CD4-positive, alpha-beta T cell treated with Interferon alpha-2 for 1 hour (primary cell): ENCODE measurements at places on chromosomes 5 and 9.

GRCh38 chr9:15357050-15357653 is 50.1 kb upstream of the TTC39B start:
- peak; percentile 55 for DNase-seq

- no peak for DNase-seq
Observed at GRCh38 chr5:72821776-72822175, 5.3 kb downstream of the TNPO1 start.

GRCh38 chr5:61854531-61854930 is 451.5 kb upstream of the KIF2A start:
- DNase-seq = no peak

DNA sequence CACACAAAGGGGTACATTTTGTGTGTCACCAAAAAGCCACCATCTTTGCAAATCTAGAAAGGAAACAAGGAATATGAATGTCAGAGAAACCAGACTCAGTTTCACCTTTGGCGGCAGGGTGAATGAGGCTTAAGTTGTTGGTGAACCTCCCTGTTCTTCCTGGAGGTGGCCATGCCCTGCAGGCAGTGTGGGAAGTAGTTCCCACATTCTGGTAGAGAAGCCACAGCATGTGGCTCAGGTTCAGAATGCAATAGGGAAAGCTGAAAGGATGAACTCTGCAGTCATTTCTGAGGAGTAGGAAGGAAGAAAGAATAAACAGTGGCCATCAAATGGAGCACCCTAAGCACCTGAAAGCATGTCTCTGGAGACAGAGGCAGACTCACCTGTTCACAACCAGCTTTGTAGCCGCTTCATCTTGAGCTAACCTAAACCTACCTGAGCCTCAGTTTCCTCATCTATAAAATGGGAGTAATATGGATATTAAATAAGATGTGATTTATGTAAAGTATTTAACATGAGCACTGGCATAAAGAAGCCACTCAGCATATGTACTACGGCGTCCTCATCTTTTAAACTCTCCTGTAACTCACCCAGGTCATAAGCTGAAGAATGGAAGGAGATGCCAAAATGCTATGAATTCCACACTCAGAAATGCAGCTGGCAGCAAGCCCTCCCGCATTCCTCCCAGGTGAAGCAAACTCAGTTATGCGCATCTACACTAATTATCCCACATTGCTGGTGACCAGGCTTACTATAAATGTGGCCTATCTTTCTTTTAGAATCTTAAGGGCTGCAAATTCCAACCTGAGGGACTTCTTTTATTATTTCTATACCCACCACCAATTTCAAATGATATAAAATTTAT is 86.0 kb downstream of the ZNF608 start:
- DNase-seq = no peak

DNA sequence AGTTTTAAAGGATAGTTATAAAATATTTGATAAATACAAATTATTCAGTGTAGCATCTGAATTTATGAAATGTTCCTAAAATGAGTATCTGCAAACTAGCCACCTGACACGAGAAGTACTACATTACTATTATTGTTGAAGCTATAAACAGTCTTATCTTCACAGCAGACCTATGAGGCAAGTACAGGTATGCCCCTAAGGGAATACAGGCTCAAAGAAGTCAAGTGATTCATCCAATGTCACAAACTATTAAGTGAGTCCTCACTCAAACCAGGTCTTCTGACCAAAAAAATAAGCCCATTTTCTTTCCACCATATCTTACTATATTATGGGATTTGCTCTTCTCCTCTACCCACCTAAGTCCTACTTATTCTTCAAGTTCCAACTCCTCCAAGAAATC is 28.7 kb downstream of the STRBP start:
- DNase-seq = no peak

DNA sequence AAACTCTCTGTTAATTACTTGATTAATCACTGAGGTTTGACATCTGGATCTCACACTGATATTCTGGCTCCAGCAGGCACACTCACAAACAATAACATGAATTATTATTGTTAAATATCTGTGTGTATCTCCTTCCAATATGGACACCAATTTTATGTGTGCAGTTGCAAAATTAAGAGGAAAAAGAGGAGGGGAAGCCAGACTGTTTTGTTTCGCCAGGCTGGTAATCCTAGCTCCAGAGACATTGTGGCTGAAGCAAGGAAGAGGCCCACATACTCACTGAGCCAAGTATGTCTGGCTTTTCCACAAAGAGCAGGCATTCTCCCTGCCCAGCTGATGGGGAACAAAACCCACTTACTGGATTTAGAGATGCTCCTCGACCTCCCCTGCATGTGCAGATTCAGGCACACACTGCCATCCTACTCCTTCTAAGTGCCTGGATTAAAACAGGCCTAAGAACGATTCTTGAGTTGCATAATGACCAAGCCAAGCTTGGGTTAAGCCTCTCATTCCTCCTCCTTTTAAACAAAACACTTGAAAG is 181.9 kb downstream of the ESM1 start:
- no peak for DNase-seq

DNA sequence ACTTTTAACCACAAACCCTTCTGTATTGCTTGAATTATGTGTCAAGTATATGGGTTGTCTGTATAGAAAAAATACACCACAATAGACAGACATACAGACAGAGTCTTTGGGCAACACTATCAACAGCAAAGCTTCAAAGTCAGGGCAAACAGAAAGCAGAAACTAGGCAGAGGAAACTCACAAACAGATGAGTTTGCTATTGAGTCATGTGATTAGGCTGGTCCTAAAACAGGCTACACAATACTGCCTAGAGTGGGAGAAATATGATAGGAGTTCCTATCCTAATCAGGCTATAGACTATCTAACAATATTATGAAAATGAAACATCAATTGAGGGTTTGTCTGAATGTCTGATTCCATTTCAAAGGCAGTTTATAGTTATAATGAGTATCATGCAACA is 156.4 kb downstream of the EDIL3 start:
- DNase-seq = no peak

DNA sequence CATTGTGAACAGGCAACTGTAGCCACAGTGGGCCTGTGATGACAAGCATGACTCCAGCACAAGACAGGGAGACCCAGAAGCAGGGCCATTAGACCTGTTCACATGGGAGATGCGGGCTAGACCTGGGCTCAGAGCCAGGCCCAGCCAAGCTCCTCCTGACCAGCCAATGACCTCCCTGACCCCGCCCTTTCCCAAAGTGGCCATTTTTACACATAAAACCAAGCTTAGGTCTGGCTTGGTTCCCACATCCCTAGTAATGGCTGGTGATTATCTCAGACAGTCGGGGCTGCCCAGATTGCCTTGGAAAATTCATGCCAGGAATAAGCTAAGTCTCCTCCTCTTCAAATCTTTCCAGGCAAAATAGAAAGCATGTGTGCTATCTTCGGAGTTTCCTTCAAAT is 94.1 kb downstream of the FRMD3 start:
- DNase-seq = no peak

DNA sequence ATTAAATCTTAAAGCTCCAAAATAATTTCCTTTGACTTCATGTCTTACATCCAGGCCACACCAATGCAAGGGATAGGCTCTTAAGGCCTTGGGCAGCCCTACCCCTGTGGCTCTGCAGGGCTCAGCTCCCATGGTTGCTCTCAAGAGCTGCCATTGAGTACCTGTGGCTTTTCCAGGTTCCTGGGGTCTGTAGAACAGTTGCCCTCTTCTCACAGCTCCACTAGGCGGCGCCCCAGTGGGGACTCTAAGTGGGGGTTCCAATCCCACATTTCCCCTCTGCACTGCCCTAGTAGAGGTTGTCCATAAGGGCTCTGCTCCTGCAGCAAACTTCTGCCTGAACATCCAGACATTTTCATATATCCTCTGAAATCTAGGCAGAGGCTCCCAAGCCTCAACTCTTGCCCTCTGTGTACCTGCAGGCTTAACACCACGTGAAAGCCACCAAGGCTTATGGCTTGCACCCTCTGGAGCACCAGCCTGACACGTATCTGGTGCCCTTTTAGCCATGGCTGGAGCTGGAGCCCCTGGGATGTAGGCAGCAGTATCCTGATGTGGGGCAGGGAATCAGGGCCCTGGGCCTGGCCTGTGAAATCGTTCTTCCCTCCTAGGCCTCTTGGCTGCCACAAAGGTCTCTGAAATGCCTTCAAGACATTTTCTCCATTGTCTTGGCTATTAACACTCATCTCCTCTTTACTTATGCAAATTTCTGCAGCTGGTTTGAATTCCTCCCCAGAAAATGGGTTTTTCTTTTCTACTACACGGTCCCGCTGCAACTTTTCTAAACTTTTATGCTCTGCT is 185.1 kb downstream of the SMARCA2 start:
- DNase-seq = no peak

DNA sequence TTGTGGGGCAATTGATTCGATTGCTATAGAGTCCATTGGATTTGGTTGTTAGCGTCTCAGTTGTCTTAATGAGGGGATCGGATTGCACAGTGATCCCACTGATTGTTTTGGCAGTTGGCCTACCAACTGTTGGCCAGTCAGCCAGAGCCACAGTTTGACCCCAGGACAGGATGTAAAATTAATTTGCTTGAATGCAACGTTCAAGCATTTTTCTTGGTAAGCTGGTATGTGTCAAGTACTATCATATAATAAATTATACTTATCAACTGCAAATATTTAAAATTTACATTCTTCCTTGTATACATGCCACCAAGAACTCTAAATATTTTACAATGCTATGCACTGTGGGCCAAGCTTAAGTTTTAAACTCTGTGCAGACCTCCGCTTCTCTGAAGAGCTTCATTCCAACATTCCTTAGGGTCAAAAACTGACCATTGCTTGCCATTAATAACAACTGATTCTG is 80.4 kb upstream of the OSMR start:
- no peak for DNase-seq

DNA sequence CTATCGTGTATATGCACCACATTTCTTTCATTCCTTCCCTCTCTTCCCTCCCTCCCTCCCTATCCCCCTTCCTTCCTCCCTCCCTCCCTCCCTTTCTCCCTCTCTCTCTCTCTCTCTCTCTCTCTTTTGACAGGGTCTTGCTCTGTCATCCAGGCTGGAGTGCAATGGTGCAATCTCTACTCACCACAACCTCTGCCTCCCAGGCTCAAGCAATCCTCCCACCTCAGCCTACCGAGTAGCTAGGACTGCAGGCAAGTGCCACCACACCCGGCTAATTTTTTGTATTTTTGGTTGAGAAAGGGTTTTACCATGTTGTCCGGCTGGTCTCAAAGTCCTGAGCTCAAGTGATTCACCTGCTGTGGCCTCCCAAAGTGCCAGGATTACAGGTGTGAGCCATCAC is 1.1 kb upstream of the ANKS6 start:
- DNase-seq = no peak

GRCh38 chr9:71916834-71917534 is 5.5 kb downstream of the C9orf85 start:
- no peak for DNase-seq

DNA sequence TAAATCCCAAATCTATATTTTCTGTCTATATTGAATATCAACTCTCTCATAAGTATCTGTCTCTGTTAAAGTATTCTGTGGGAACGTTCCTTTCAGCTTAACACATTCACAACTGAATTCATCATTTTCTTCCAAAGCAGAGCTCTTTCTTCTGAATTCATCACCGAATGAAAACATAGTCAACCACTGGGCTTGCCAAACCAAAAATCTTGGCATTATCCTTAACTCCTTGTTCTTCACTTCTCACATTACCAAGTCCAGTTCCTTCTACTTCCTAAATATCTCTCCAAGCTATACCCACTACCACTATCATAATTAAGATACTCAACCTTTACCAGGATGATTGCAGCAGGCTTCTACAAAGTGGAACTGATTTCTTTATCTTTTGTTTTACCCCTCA is 559.8 kb downstream of the MAT2B start:
- DNase-seq = no peak

GRCh38 chr9:116594547-116594946 is 92.6 kb upstream of the TRIM32 start:
- DNase-seq = no peak

DNA sequence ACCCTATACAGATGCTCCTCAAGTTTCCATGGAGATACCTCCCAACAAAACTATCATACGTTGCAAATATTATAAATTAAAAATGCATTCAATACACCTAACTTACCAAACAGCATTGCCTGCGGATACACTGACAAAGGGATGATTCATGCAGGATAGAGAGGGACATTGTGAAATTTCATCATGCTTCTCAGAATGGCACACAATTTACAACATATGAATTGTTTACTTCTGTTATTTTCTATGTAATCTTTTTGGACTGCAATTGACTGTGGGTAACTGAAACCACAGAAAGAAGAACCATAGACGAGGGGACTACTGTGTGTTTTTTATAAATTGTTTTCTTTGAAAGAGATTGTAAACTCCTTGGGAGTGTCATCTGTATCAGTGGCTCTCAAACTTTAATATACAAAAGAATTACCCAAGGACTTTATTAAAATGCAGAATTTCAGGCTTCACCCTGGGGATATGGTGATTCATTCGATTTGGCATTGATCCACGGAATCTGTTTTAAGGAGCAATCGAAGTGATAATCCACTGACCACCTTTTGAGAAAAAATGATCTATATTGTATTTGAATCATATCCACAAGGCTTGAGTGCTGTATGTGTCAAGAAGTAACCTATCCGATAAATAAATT is 146.4 kb downstream of the SGCD start:
- DNase-seq = no peak

- no peak for DNase-seq
Observed at GRCh38 chr5:106121972-106122605, 1548.6 kb downstream of the EFNA5 start.
